T follicular helper cell (primary cell): ENCODE measurements at places on chromosomes 5 and 9.

DNA sequence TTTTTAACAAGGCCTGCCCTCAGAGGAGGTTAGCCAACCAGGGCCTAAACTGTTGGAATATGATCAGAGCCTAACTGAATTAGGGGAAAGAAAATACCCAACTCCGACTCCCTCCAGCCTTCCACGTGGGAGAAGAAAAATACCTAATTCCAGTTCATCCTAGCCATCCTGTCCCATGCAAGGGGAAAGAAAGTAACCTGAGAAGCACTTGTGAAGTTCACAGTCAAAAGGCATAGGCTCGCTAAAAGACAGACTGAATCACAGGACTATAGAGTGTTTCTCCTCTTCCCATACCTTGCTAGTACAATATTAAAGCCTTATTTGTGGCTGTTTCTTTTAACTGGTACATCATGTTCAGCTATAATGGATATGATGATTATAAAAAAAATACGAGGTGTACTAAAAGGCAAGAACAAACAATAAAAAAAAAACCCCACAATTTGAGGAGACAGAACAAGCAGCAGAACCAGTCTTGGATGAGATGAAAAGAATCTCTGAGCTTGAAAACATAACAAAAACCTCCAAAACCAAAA, 18.0 kb upstream of the ATP10B start:
- no peak for DNase-seq

DNA sequence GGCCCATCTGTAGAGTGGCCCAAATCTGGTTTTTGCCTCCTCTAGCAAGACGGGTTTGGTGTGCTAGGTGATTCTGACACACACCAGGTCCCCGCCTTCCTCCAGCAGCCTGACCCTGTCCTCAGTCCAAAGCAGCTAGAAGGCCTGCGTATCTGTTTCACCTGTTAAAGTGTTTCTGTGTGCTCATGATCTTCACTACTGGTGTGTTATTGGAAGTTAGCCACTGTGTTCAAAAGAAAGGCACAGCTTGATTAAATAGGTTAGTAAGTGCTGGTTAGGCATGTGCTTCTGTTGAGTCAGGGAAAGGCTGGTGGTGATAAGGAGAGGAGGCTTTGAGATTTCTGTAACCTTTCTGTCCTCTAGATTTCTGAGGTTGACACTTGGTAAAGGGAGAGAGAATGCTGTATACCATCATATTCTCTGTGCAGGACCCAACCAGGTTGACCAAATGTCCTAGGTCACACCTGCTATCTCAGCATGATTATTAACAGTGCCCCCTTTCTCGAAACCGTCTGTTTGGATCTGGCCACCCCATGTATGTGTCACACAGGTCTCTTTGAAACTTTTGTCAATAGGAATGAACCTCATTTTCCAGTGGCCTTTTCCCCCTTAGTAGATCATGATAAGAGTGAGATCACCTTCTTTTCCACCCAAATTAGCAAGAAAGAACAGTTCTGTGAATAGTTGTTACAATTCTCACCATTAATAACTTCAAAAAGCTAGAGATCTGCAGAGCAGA, 58.8 kb downstream of the ARHGAP26 start:
- no peak for DNase-seq

- no peak for DNase-seq
Measured at GRCh38 chr5:132491368-132492364, 1.1 kb upstream of the IRF1 start.

GRCh38 chr5:161333194-161333880, 213.2 kb downstream of the GABRB2 start:
- DNase-seq = no peak

DNA sequence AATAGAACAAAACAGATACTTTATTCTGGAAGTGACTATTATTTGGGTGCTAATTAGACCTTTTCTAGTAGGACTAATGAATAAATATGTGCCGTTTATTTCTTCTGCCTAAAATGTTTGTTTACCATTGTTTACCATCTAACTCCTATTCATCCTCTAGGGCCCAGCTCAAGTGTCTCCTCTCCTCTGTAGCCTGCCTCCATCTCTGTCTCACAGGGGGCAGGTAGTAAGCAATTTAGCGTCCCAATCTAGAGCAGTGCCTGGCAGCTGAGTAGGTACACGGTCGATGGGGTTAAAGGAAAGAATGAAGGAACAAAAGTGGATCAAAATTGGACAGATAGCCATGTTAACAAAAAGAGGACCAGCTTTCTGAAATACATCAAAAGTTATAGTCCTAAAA, 230.9 kb downstream of the SLF1 start:
- no peak for DNase-seq

DNA sequence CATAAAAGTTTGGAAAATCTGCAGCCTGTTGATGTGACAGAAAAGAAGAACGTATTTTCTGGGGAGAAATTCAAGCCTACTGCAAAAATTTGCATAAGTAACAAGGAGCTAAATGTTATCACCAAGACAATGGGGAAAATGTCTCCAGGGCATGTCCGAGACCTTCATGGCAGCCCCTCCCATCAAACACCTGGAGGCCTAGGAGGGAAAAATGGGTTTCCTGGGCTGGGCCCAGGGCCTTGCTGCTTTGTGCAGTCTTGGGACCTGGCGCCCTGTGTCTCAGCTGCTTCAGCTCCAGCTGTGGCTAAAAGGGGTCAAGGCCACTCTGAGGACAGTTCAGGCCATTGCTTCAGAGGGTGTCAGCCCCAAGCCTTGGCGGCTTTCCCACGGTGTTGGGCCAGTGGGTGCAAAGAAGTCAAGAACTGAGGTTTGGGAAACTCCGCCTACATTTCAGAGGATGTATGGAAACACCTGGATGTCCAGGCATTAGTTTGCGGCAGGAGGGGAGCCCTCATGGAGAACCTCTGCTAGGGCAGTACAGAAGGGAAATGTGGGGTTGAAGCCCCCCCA, 13.1 kb downstream of the CERT1 start:
- no peak for DNase-seq

GRCh38 chr9:127395497-127396252, 1.3 kb upstream of the SLC2A8 start:
- DNase-seq = no peak

DNA sequence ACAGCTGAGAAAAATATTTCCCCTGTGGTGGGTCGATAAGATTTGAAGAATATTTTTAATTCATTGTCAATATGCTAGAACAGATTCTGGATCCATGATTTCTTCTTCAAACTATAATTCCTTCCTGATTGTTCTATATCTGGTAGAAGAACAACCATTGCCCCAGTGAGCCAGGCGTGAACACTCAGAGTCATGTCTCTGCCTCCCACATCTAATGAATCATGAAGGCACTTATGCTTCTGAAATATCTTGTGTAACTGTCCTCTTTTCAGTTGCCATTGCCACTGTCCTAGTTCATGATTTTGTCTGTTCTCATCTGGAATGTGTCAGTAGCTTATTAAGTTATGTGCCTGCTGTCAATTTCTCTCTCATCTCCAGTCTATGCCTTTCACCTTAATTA, 40.0 kb downstream of the GABRG2 start:
- DNase-seq = no peak

DNA sequence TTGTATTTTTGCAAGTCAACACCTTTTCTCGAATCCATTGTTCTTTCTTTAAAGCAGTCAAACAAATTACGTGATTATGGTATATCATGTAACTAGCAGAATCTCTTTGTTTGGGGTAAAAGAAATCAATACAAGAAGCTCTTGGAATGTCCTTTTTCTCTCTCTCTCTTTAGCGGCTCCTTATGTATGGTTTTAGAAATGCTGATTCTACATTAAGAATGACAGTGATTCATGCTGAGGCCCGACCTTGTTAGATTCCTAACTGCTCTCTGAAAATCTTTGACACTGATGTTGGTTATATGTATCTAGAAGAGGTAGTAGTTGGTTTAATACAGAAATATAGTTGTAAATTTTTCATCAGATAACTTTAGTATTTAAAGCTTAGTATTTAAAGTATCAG, 76.4 kb downstream of the SNX24 start:
- no peak for DNase-seq

- no peak for DNase-seq
Measured at GRCh38 chr9:114787781-114788498, 17.9 kb downstream of the TNFSF15 start.

GRCh38 chr5:135309391-135310327, 89.4 kb downstream of the MACROH2A1 start:
- no peak for DNase-seq
